ENCODE measurements at places on chromosomes 13 and 19.

DNA sequence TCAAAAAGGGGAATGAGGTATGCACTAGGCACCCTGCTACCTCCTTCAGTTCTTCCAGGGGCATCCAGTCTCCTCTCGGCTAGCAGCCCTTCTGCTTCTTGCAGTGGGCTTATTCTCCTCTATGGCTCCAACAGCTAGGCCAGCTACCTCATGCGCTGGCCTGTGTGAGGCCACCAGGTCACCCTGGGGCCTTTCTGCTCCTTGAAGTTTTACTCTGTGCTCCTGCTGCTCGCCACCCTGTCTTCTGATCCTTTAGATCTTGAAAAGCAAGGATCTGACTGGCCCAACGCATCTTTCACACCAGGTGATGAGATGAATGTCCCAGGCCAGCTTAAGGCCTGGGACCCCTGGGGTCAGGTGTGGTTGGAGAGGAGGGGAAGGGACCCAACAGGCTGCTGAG lies 66.2 kb downstream of the RUBCNL start:
- no peak for DNase-seq

GRCh38 chr13:34951528-34951927 lies 9.5 kb downstream of the NBEA start:
- no peak for DNase-seq

DNA sequence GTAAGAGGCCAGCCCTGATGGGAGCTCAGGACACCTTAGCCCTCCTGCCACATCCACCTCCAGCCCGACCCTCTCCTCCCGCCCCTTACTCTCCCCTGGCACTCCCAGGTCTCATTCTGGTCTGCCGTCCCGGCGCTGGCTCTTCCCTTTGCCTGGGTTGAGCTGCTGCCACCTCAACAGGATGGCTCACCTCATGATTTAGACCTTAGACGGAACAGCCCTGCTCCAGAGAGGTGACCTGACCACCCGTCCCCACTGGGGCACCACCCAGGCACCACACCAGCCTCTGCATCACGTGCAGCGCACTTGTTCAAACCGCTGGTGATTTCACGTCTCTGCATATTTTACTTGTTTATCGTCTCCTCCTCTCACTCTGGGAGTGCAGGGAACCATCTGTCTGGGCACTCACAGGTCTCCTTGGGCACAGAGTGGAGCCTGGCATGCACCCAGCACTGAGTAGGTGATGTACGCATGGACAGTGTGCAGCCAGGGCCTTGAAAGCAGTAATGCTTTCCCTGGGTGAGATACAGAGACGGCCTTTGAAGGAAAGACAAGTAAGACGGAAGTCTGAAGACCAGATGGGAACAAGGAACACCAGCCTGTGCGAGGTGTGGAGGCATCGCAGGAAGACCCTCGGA lies 183.1 kb downstream of the KATNAL1 start:
- no peak for DNase-seq

- no peak for DNase-seq
Observed at GRCh38 chr19:11106477-11106876, 17.2 kb downstream of the LDLR start.

GRCh38 chr19:16036397-16036925 lies 39.8 kb upstream of the TPM4 start:
- DNase-seq = no peak

GRCh38 chr13:19673473-19674430 lies 40.3 kb downstream of the MPHOSPH8 start:
- no peak for DNase-seq

DNA sequence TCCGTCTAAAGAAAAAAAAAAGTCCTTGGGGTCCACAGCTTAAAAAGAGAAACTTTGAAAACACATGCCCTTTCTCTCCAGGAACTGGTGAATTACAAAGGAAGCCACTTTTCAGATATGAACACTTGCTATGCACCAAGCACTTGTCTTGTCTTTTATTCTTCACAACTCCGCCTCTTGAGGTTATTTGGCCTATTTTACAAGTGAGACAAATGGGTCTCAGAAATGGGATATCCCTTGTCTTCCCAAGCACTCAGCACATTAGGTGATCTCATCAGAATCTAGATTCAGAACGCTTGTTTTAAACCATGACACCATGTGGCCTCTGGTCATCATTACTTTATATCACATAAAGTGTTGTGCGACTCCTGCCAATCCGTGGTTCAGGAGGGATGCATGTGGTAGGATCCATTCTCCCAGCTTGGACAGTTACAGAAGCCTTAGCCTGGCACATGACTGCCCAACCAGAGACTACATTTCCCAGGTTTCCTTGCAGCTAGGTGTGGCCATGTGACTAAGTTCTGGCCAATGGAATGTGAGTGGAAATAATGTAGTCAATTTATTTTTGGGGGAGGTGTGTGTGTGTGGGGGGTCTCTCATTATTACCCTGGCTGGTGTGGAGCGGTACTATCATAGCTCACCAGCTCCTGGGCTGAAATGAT lies 13.9 kb downstream of the TSKS start:
- no peak for DNase-seq

DNA sequence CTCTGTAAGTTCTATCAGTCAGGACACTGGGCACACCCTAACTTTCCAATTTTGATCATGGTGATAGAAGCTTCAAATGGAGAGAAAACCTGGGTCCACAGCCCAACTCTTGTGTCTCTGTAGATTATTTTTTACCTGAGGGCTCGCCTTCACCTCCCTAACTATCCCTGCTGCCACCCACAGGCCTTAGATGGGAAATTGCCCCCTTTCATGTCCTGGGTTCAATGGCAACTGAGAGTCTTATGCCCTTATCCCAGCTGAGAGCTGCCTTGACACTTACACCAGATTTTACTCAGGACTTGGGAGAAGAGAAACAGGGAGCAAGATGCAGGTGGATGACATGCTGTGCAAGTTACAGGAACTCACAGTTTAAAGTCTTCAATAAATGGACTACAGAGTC lies 81.7 kb downstream of the RAP2A start:
- DNase-seq = no peak

- DNase-seq = no peak
Observed at GRCh38 chr13:107743526-107743925, 471.8 kb downstream of the LIG4 start.

DNA sequence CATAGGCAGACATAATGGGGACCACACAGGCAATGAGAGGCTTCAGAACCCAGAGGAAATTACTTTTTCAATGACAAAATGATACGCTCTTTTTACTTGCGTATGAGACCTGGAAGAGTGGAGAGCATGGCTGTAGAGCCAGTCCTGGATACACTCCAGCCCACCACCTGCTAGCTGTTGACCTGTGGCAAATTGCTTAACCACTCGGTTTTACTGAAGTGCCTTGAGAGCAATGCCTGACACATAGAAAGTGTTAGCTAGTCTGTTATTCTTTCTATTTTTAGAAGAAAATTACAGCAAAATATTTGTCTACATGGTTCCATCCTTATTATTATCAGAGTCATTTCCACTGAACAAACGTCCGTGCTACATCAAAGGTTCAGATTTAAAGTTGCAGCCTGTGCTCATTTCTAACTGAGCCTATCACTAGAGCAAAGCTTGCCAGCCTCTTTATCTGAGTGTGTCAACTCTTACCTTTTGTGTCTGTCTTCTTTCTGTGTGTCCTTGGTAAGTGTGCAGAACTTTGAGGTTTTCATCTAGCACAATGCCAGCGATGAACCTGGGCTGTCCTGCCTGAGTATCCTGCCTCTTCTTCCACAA lies 9.6 kb upstream of the GPR183 start:
- DNase-seq = no peak

DNA sequence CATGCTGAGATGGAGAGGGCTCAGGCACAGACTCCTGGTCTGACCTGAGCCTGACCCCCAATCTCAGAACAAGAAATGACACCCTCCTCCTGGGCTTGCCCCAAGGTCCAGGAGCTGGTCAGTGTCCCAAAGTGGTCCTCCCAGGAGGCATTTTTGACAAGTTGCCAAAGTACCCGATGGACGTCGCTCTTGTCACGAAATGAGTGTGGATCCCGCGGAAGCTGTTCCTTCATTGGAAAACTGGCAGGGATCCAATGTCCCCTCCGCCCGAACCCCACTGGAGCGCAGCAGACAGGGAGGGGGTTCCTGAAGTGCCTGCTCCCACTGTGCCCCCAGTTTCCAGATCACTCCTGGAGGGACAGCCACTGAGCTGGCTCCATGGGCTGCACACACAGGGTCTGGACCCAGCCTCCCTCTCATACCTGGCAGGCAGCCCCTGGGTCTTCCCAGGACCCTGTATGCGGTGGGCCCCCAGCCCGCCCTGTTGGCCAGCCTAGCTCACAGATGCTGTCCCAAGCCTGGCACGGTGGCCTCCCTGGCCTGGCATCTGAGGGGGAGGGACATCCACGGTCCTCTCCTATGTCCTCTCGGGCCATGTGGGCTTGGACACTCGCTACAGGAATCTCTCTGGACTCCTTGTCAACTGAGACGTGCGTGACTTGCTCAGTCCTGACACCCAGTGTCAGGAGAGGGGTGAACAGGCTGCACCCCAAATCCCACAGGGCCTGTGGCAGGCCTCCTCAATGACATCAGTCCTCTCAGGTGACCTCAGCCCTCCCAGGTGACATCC lies 12.8 kb upstream of the ZNF14 start:
- no peak for DNase-seq

- DNase-seq = no peak
Observed at GRCh38 chr19:13036366-13036976, 41.2 kb downstream of the NFIX start.

- no peak for DNase-seq
Observed at GRCh38 chr19:33428627-33429125, 55.2 kb downstream of the CEBPG start.

GRCh38 chr13:51311231-51311630 lies 28.3 kb upstream of the SERPINE3 start:
- no peak for DNase-seq

GRCh38 chr13:29140277-29140676 lies 320.1 kb downstream of the MTUS2 start:
- DNase-seq = no peak

DNA sequence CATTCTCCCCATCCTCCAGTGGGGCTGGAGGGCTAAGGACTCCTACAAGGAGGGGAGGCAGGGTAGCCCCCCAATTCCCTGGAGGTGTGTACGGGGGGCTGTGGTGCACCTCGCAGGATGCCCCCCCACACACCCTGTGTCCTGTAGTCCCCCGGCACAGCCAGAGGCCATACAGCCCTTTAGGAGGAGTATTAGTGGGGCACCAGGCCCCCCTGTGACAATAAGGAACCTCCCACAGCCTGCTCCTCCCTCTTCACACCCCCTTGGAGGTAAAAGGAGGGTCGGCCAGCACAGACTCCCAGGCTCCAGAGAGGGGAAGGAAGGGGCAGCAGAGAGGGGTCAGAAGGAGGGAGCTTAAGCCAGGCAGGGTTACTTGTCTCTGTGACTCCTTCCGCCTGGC lies at the start of gene NANOS3:
Gene NANOS3 (plus strand): TSS at position 301 of the 400 bp plus-strand sequence. CDS start 115 bp downstream, outside the sequence.
- DNase-seq = no peak

GRCh38 chr13:70623239-70623638 lies 515.0 kb upstream of the KLHL1 start:
- no peak for DNase-seq

DNA sequence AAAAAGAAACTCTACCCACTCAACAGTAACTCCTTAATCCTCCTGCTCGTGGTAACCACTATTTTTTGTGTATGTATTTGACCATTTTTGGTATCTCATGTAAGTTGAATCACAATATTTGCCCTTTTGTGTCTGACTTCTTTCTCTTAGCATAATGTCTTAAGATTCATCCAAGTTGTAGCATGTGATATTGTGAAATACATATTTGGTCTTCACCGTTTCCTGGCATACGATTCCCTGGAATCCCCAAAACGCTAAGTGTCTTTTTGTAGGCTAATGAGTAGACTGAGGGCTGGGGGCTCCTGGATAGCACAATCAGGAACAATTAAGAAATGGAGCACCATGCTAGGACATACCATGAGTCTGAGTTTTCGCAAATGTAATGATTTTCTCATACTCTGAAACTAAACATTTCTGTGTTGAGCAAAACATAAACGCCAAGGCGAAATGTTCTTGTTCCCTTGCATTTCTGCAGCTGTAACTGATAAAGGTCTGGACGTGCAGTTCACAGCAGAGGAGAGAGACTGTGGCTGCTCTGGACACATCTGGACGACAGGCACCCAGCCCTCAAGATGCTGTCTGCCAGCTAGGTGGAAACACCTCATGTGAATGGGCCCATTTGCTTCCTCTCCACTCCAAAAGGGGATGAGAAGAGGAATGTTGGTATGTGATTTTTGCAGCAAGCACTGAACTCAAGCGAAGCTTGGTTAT lies 38.4 kb downstream of the BRD4 start:
- DNase-seq = no peak

DNA sequence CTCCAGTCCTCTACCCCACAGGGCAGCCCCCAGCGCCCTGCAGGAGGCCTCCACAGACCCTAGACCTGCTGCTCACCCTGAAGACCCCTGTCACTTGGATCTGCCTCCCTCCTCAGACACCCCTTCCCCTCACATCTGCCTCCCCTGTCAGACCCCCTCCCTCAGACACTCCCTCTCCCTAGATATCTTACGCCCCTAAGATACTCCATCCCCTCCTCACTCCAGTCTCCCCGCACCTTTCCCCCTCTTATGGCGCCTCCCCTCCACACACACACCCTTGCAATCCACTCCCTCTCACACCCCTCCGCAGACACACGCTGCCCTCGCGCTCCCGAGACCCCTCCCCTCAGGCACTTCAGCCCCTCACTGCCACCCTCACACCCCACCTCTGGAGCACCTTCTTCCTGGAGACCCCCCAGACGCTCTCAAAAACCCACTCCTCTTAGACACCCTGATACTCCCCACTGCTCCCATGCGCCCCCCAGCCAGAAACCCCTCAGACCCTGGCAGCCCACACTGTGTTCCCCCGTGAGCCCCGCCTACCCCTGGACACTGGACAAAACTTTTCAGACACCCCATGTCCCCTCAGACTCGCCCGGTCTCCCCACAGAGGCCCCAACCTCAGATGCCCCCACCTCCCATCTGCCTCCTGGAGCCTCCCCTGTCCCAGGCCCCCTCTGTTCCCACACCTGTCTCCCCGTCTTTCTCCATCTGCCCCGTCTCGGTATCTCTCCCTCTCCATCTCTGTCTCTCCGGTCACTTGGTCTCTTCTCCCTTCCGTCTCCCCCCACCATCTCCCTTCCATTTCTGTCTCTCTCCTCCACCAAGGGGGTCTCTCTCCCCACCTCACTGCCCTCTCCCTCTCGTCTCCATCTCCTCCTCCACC lies 14.5 kb downstream of the ERFL start:
- no peak for DNase-seq

DNA sequence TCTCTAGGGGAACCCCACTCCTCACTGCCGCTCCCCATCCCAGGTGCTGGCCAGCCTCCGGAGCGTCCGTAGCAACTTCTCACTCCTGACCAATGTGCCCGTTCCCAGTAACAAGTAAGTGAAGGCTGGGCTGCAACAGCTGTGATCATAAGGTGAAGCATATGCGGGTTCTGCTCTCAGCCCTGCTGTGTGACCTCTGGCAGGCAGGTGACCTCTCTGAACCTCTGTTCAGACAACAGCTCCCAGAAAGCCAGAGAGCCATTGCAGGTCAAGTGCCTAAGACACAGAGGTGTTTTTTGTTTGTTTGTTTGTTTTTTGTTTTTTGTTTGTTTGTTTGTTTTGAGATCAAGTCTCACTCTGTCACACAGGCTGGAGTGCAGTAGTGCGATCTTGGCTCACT lies 28.7 kb downstream of the PDE4A start:
- no peak for DNase-seq
